ENCODE measurements at places on chromosomes 3 and 15.
A peak's percentile ranks its signal among the peaks of the same experiment; 100 is the strongest.

GRCh38 chr3:107236655-107237337, 140.4 kb upstream of the CCDC54 start:
- no peak for DNase-seq

DNA sequence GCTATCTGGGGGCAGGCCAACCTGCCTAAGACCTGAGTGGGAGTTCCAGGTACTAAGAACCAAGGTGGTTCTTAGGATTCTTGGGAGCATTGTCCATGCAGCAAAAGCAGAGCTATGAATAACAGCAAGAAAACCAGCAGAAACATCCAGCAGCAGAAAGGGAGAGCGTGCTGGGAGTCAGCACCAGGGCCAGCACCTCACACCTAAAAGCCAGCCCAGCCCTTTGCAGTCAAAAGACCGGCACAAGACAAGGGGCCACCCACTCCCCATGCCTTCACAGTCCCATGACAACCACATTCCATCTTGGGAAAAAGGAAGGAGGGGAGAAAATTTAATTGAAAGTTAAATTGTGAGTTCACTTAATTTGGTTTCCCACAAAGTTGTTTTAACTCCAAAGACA, 364.9 kb downstream of the AGBL1 start:
- no peak for DNase-seq

- no peak for DNase-seq
Observed at GRCh38 chr3:151009981-151010380, 37.5 kb upstream of the CLRN1 start.

GRCh38 chr3:104547031-104547430, 819.7 kb upstream of the ALCAM start:
- DNase-seq, result no peak

DNA sequence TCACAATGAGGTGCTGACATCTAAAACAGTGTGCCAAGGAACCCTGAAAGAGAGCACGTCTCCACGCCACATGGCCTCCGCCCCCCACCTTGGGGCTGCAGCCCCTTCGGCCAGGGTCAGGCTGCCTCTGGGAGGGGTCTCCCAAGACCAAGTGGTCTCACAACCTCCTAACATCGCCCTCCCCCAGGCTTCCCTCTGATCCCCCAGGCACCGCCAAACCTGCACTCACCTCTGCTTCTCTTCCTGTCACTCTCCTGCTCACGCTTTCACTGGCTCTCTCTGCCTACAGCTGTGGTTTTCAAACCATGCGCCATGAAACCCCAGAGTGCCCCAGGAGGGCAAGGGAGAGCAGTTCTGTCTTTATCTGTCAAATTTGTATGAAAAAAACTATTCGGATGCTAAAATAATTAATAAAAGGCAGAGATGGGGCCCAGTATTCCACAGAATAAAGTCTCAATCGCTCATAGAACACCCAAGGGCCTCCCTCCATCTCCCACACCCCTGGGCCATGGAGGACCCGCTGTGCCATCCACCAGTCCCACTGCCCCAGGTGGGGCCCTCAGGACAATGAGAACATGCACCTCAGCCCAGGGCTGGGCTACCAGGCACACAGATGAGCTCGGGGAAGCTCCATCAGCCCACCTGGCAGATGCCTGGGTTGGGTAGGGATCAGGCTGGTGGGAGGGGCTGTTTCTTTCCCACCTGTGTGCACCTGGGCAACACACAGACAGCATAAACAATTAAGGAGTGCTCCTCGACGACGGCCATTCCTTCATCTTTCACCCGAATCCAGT, 21.5 kb downstream of the CYFIP1 start:
- no peak for DNase-seq

DNA sequence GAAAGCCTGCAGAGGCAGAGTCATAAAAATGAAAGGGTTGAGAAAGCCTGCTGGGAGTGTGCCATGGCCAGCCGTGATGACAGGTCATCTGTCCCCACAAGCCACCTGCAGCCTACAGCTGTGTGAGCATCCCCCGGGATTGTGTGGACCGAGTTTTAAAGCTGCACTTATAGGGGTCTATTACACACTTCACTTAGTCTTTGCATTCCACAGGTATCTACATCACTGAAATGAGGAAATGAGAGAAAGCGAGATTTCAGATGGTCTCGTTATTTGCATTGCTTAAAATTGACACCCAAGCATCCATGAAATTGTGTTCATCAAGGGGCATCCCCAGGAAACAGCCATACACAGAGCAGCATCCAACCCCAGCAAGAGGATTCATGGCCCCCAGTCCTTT, 137.6 kb upstream of the TRIM42 start:
- DNase-seq, result no peak

GRCh38 chr15:41970456-41970855, 1.9 kb downstream of the EHD4 start:
- no peak for DNase-seq

DNA sequence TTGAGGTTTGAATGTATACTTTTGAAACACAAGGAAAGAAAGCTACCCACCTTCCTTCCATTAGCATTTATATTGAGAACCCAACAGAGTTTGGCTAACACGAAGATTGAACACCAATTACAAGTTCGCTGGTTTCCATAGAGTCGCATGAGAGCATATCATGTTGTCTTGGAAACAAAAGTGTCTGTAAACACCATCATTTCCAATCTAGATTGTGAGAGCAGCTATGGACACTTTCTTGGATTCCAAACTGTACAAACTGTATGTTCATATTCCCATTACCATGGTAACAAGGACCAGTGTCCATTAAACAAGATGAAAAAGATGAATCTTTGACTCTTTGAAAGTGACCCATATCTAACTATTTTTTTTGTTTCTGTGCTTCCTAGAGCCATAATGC, 529.9 kb upstream of the ROBO1 start:
- no peak for DNase-seq

GRCh38 chr3:72538070-72538745, 310.0 kb downstream of the SHQ1 start:
- DNase-seq, result no peak

- DNase-seq, result no peak
Observed at GRCh38 chr15:72825829-72826228, 42.3 kb upstream of the ADPGK start.

DNA sequence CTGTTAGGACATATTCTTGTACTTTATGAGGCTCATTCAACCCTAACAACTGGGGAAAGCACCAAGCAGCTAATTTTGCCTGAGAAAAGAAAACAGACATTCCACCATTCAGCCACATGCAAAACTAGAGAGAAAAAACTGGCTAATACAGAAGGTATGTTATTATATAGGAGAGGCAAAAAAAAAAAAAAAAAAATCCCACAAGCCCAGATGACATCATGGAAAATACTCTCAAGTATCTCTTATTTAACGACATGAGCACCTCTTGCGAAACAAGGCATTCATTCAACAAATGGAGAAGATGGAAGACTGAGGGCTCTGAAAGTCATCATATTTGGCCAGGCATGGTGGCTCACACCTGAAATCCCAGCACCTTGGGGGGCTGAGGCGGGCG, 61.5 kb downstream of the PRICKLE2 start:
- peak; percentile 45 for DNase-seq

DNA sequence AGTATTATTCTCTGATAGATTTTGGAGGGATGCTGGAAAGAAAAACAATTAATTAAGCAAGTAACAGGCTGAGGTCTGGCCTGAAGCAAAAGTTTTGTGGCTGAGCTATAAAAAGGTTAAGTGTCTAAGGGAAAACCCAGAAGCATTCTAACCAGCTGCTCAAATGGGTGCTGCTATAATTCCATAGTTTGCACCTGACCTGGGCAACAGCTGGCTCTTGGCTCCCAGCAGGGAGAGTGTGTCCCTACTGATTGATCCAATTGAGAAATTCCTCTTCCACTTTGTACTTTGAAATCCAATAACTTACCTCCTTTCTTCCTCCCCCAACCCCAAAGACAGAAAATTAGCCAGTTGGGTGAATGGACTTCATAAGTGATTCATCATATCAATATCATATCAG, 27.7 kb upstream of the SMAD3 start:
- DNase-seq, result no peak

- DNase-seq, result no peak
Observed at GRCh38 chr3:25683882-25684281, 19.2 kb upstream of the TOP2B start.

DNA sequence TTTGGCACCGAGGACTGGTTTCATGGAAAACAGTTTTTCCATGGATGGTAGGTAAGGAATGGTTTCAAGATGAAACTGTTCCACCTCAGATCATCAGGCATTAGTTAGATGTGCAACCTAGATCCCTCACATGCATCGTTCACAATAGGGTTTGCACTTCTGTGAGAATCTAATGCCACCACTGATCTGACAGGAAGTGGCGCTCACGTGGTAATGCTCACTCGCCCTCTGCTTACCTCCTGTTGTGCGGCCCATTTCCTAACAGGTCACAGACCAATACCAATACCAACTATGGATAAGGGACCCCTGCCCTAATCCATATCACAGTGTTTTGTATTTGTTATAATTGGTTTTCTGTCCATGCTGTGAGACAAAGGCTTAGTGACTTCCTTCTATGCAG, 58.9 kb downstream of the SLMAP start:
- DNase-seq, result no peak

- peak; percentile 35 for DNase-seq
Observed at GRCh38 chr3:72657666-72658065, 190.6 kb downstream of the SHQ1 start.

- DNase-seq, result no peak
Observed at GRCh38 chr3:143428294-143428693, 308.7 kb downstream of the CHST2 start.

- DNase-seq, result no peak
Observed at GRCh38 chr15:41258750-41259471, 27.8 kb downstream of the CHP1 start.

DNA sequence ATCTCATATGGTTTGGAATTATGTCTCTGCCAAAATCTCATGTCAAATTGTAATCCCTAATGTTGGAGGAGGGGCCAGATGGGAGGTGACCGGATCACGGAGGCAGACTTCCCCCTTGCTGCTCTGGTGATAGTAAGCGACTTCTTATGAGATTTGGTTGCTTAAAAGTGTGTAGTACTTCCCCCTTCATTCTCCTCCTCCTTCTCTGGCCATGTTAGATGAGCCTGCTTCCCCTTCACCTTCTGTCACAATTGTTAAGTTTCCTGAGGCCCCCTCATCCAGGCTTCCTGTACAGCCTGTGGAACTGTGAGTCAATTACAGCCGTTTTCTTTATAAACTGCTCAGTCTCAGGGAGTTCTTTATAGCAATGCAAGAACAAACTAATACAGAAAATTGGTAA, 51.1 kb downstream of the NEDD4 start:
- no peak for DNase-seq

DNA sequence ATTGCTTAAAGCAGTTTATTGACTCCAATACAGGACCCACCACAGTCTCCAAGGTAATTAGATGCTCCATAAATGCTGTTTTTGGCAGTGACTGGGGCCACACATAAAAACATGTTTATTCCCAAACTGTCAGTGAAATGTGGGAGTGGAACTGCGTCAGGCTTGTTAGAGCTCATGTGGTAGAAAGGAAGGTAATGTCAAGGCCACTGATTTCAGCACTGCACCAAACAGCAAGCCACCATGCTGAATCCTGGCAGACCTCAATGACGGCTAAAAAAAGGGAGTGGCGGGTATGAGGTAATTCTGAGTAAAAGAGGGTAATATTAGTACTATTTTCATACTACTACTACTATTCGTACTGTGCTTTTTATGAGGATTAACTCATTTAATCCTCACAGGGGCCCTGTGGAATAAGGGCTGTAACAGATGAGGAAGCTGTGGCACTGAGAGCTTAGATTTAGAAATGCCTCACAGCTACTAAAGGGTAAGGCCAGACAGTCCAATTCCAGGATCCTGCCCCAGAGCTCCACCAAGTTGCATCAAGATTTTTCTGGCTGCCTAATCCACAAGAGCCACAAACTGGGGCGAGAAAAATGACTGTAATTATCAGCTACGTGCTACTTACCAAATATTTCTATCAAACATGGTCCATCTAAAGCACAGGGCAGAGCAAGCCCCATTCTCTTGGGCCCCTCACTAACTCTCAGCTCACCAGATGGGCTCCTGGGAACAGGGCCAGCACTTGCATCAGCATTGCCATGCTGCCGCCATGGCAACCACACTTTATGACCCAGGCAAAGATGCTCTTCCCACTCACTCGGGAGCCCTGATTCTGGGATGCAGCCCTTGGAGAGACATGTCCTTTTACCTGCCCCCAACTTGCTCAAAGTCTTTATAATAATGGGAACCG, 83.6 kb upstream of the SPATA12 start:
- DNase-seq, result no peak

DNA sequence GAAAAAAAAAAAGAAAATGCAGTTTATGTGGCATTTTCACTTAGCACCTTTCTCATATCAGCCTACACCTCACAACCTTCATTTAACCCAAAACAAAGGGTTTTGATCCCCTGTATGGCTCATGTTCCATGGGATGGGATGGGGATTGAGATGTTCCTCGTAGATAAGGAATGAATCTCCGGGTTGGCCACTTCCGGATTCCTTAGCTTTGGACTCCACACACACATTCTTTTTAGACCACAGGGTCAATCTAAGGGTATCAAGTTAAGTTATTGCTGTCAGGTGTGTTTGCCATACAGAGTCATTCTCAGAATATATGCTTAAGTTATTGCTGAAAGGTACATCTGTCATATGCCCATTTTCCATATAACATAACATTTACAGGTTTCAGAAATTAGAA, 301.4 kb upstream of the TGFBR2 start:
- DNase-seq, result no peak

DNA sequence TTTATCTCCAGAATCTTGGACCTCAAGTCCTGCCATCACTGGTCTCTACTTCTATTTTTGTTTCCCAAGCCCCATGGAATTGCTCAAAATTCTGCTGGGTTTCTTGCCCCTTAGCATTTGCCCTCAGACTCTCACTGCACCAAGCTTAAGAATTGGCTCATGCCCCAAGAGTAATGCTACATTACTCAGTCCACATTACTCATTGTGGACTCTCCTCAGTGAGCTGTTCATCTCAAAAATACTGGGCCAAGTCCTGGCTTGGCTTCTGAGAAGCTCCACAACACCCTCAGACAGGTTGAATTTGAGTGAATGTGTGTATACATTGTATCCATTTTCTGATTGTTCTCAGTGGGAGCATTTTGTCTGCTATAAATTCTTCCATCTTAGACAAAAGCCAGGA, 364.4 kb upstream of the ARHGEF26 start:
- DNase-seq, result no peak

DNA sequence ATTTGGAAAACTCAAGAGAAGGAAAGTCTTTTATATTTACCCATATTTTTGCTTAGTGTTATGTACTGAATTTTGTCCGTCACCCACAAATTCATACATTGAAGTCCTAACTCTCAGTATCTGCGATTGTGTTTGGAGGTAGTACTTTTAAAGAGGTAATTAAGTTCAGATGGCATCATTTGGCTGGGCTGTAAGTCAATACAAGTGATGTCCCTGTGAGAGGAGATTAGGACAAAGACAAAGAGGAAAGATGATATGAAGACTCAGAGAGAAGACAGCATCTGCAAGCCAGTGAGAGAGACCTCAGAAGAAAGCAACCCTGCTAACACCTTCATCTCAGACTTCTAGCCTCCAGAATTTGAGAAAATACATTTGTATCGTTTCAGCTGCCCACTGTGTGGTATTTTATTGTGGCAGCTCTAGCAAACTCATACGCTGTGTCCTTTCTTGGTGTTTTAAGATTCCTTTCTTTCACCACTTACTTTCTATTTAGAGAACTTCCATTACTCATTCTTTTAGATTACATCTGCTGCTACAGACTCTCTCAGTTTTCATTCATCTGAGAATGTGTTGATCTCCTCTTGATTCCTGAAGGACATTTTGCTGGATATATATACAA, 17.0 kb downstream of the LRCH3 start:
- DNase-seq, result no peak

- no peak for DNase-seq
Observed at GRCh38 chr3:82707035-82707434, 945.6 kb upstream of the GBE1 start.

Measured in NCI-H510A (cell line).